ENCODE measurements at places on chromosomes 16 and 17.

GRCh38 chr17:59160157-59161025 lies 4.8 kb downstream of the PRR11 start:
- no peak for DNase-seq

DNA sequence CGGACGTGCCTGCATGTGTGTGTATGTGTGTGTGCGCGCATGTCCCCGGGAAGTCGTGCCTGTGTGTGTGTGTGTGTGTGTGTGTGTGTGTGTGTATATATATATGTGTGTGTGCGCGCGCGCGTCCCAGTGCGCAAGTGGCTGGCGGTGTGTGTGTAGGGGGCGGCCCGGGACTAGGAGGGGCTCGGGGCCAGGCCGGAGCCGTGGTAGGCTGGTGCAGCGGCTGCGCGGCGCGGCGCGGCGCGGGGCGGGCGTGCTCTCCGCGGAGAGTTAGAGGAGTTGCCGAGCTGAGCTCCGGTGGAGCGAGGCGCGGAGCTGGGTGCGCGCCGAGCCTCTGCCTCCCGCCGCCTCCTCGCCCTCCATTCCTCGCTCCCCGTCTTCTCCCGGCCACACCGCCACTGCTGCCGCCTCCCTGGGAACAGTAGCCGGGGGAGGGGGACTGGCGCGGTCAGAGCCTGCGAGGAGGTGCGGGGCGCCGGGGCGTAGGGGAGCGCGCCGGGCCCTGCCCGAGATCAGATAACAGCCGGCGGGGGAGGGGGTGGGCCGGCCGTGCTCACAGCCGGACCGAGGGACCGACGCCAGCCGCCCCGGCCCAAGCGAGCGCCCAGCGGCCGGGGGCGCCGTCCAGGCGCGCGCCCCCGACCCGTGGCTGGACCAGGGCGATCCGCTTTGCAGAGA lies at the start of gene KCNJ12:
TSS of gene KCNJ12 (plus strand) at position 277 of the 678 bp plus-strand sequence. CDS start 38,986 bp downstream, outside the sequence.
- no peak for DNase-seq

- DNase-seq: no peak
These were observed 5.1 kb upstream of the HSBP1 start for GRCh38 chr16:83802554-83803205.

- DNase-seq: no peak
These were observed 14.3 kb downstream of the CNOT1 start for GRCh38 chr16:58615280-58615679.

- no peak for DNase-seq
These were observed 16.5 kb upstream of the SPPL2C start for GRCh38 chr17:45828171-45828570.

DNA sequence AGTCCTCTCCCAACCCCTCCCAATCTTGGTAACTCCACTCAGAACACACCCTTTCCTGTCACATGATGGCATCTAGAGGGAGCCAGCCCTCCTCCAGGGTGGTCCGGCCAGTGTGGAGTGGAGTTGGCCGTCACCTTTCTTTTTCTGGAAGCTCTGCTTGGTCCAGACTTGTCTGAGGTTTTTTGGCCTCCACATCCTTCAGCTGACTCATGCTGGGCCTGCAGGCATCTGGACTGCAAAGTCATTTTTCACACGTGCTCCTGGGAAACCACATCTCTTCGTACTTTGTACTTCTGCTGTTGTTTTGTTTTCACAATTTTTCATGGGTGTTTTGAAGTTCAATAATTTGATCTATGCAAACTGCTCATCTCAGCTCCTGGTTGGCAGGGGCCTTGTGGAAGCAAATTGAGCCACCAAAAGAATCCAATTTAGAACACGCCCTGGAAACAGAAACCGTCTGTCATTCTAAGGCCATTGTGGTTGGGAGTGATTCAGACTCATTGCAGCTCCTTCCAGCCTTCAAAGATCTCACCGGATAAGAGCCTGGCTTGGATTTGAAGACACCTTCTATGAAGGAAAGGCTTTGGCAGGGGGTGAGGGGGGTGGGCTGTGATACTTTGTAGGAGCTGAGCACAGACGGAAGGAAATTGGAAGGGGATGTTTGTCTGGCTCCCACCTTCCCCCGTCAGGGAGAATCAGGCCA lies 42.4 kb upstream of the NF1 start:
- DNase-seq: no peak

DNA sequence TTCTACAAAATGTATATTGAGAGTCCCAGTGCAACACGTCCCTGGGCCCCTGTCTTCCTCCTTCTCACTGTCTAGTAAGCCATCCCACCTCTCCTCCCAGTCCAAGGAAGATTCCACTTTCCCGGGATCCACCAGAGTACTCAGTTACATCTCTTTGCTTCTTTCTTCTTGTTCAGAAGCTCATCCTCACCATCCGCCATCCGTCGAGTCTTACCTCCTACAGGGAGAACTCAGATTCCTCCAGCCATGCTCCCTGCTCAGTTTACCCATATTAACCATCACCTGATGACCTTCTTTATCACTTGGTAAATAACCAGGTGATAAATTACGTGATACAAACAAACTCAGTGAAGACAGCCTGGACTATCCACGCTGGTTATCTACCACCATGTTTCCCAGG lies 57.1 kb downstream of the CYTH1 start:
- DNase-seq: no peak

GRCh38 chr16:73912850-73913249 lies 383.8 kb upstream of the PSMD7 start:
- no peak for DNase-seq

GRCh38 chr17:17044846-17045561 lies 2.7 kb downstream of the MPRIP start:
- DNase-seq: no peak
